ENCODE measurements at places on chromosomes 13 and 19.

GRCh38 chr13:37109051-37109678 is 3.7 kb upstream of the CSNK1A1L start:
- peak; percentile 69 for DNase-seq

GRCh38 chr19:741506-742131 is 9.3 kb upstream of the MISP start:
- no peak for DNase-seq

GRCh38 chr13:19726611-19727010 is 56.1 kb downstream of the PSPC1 start:
- DNase-seq = no peak

DNA sequence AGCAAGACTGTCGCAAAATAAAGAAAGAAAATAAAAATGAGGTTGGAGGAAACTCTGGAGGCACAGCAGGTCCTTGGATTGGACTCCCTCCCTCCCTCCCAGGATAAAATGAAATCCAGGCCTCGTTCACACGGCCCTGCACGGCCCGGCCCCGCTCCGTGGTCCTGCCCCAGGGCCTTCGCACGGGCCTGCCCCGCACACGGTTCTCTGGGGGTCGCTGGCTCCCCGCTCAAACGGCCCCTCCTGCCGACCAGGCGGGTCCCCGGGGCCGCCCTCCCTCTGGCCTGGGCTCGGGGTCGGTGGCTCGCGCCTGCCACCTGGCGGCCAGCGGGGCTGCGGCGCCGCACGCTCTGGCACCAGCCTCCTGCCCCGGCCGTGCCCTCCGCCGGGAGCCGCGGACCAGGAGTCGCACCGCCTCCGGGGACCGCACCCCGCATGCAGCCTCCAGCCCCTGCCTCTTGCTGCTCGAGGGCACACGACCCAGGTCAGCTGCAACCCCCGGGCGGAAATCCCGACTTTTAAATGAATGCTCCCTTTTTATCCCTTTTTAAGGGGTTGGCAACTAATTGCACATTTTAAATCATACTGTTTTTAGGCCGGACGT is 1.5 kb upstream of the WDR18 start:
- peak; percentile 73 for DNase-seq

- DNase-seq = no peak
Measured at GRCh38 chr13:67410645-67411044, 180.5 kb upstream of the PCDH9 start.

DNA sequence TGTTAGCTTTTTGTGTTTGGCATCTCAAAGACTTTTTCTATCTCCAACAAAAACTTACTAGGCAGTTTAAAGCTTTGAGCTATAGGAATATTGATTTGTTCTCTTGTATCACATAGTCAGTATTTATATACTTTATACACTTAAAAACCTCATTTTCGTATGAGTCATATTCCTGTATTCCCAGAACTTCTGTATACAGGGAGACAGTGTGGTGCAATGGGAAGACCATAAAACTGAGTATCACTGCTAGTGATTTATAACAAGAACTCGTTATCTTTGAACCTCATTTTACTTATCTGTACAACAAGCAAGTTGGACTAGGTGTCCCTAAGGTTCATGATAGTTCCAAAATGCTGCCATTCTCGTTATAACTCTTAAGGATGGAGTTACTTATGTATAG is 6.3 kb downstream of the GPR180 start:
- DNase-seq = no peak

DNA sequence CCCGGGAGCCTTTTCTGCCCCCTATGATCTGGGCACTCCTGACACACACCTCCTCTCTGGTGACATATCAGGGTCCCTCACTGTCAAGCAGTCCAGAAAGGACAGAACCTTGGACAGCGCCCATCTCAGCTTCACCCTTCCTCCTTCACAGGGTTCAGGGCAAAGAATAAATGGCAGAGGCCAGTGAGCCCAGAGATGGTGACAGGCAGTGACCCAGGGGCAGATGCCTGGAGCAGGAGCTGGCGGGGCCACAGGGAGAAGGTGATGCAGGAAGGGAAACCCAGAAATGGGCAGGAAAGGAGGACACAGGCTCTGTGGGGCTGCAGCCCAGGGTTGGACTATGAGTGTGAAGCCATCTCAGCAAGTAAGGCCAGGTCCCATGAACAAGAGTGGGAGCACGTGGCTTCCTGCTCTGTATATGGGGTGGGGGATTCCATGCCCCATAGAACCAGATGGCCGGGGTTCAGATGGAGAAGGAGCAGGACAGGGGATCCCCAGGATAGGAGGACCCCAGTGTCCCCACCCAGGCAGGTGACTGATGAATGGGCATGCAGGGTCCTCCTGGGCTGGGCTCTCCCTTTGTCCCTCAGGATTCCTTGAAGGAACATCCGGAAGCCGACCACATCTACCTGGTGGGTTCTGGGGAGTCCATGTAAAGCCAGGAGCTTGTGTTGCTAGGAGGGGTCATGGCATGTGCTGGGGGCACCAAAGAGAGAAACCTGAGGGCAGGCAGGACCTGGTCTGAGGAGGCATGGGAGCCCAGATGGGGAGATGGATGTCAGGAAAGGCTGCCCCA is 8.5 kb upstream of the CEACAM7 start:
- no peak for DNase-seq

- DNase-seq = peak; percentile 54
Measured at GRCh38 chr19:11767633-11768133, 883 bp downstream of the ZNF441 start.

DNA sequence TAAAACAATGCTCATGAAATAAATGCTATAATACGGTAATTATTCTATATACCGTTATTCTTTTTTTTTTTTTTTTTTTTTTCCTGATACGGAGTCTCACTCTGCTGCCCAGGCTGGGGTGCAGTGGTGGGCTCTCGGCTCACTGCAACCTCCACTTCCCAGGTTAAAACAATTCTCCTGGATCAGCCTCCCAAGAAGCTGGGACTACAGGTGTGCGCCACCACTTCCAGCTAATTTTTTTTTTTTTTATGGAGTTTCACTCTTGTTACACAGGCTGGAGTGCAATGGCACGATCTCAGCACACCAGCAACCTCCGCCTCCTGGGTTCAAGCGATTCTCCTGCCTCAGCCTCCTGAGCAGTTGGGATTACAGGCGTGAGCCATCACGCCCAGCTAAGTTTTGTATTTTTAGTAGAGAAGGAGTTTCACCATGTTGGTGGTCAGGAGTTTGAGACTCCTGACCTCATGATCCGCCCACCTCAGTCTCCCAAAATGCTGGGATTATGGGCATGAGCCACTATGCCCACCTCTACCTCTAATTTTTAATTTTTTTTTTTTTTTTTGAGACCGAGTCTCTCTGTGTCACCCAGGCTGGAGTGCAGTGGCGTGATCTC is 6.9 kb downstream of the PPP1R15A start:
- no peak for DNase-seq

GRCh38 chr19:42441049-42441445 is 1.7 kb downstream of the CXCL17 start:
- no peak for DNase-seq

- DNase-seq = no peak
Measured at GRCh38 chr13:113047587-113047986, 58.0 kb upstream of the F7 start.

- no peak for DNase-seq
Measured at GRCh38 chr13:35961461-35962220, 169.5 kb downstream of the DCLK1 start.

DNA sequence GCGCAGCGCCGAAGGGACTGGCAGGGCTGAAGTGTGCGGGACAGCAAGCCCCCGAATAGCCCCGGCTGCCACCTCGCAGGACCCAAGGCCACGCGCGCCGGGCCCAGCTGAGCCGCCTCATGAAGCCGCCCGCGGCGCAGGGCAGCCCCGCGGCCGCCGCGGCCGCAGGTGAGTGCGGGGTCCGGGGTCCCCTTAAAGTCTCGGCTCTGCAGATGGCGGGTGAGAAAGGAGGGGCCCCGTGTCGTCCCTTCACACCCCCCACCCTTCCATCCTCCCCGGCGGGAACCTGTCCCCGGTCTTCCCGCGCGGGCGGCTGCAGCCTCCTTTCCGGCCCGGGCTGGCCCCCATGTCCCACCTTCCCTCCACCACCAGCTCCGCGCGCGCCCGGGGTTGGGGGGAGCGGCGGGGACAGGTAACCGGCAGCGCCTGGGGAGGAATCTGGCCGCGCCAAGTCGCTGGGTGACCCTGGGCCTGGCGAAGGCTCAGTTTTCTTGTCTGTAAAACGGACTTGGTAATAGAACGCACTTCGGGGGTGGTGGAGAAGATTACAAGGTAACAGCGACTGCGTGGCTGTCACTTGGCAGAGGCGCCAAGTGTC is 338 bp downstream of the RGCC start:
- no peak for DNase-seq

DNA sequence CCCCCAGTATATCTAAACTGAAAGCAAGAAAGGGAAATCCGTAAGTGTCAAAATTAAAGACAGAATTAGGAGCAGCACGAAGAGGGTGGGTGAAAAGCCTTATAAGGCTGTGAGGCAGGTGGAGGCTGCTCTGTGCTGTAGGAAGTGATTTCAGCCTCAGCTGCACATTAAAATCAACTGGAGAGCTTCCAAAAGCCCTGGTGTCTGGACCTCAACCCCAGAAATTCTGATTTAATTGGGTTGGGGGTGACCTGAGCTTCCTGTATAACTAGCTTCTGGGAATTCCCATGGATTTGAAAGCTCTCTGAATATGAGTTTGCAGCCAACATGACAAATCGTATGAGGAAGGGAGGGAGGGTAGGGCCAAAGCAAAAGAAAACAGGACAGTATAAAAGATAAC is 242.4 kb upstream of the TMTC4 start:
- no peak for DNase-seq

GRCh38 chr19:29563486-29564101 is 37.8 kb downstream of the VSTM2B start:
- no peak for DNase-seq

GRCh38 chr19:1243768-1244692 is 2.5 kb downstream of the ATP5F1D start:
- peak; percentile 65 for DNase-seq

- DNase-seq = no peak
Measured at GRCh38 chr13:90438576-90438975, 908.9 kb upstream of the MIR17HG start.

DNA sequence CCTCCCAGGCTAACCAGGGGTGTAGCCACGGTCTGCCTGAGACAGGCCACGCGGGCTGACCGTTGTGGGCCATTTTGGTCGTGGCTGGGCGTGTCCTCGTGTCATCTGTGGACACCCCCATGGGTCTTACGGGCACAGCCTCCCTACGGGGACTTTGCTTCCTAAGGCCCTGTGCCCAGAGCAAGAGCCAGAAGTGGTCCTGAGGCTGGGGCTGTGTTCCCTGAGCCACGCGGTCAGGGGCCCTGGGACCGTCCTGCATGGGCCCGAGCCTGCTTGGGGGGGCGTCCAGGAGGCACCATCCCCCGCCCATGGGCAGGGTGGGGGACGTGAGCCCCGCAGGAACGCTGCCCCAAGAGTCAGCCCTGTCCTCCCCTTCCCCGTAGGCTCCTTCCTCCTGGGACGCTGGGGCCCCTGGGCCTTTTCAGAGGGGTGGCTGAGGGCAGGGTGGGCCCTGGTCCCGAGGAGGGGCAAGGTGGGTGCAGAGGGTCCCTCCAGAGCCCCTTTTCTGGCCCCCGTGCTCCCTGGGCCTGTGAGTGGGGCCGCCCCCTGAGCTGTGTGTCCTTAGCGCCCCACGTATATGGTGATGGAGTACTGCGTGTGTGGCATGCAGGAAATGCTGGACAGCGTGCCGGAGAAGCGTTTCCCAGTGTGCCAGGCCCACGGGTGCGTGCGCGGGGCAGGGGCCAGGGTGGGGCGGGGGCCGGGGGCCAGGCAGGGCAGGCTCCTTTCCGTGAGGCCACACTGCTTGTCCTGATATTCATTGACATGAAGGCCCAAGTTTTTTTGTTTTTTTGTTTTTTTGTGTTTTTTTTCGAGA is 13.4 kb downstream of the STK11 start:
- no peak for DNase-seq

DNA sequence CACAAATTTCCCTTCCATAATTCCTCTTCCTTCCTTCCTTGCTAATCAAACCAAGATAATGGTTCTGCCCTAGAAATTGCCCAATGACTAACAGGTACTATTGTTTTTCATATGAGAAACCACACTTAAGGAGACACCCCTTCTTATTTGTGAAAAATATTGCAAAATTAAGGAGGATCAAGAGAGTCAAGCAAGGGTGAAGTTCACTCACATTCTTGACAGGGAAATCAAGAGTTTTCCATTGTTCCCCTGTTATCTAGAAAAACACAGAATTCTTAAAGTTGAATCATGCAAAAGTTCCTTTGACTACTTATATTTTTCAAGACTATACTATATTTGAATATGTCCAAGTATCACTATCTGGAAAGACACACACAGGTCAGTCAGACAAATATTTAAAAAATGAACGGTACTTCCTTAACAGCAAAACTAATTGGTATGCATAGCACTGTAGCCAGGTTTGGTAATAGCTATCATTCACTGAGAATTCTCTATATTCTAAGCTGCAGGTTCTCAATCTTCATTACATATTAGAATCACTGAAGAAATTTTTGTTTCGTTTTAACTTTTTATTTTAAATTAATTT is 897.2 kb downstream of the DIAPH3 start:
- DNase-seq = no peak

GRCh38 chr19:6828698-6829633 is 56.5 kb downstream of the VAV1 start:
- no peak for DNase-seq

DNA sequence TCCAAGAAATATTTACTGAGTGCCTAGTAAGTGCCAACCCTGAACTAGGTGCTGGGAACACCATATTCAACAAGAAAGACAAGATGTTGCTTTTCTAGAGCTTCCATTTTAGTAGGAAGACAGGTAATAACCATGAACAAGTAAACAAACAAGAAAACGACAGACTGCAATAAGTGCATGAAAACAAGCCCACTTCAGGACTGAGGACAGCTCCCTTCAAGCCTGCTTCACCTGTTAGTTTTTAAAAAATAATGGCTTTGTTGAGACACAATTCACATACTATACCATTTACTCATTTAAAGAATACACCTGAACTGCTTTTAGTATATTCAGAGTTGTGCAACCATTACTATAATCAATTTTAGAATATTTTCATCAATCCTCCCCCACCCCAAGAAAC is 30.4 kb downstream of the CYP4F22 start:
- DNase-seq = no peak

GRCh38 chr13:73225990-73226389 is 167.2 kb downstream of the KLF5 start:
- DNase-seq = no peak

DNA sequence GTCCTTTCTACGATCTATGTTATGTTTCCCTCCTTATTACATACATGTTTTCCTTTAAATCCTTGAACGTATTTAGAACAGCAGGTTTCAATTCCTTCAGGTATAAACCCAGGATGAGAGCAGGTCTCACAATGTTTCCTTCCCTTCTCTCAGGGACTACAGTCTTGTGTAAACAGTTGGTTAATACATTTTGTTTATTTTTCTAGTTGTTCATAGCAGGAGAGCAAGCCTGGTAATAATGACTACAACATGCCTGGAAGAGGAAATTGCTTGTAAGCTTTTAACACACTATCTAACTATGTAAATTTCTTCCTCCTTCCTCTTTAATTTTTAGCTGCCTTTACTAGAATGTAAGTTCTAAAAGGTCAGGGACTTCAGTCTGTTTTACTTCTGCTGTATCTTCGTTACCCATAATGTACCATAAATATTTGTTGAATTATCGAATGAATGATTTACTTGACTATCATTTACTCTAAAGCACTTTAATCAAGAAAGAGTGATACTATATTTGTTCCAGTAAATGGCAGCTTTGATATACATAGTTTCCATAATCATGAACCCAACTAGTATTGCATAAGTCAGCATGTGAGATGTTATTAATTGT is 28.9 kb upstream of the TNFRSF19 start:
- DNase-seq = no peak

- no peak for DNase-seq
Measured at GRCh38 chr13:93145199-93145598, 81.4 kb upstream of the GPC6 start.

All from NCI-H1417 (cell line).